ENCODE measurements at places on chromosomes 2 and 18.

DNA sequence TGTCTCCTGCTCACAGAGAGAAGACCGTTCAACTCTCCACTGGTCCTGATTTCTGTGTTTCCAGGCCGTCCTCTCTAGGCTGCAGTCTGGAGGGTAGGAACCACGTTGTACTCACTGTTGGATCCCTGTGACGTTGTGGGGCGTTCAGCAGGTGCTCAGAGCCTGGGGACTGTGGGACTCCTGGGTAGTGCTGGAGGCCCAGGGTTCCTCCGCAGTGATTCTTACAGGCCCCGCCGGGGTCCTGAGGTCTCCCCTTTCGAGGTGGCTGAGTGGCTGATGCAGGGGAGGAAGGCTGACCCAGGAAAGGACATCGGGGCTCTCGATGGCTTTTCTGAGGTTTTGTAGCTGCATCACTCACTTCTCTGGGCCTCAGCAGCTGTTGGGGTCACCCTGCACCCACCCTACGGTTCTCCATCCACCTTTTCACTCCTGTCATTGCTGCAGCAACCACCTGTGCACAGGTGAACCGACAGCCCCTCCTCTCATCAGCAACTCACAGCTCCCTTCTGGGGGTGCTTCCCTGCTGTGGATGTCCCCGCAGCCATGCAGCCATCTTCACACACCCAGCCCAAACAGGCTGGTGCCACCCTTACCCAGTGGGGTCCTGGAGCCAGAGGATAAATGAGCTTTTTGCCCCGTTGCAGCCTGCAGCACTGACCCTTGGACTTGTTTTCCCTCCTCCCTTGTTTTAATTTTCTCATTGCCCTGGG is 169.6 kb upstream of the HDAC4 start:
- no peak for DNase-seq

GRCh38 chr2:53036196-53036595 is 731.4 kb upstream of the CHAC2 start:
- no peak for DNase-seq

DNA sequence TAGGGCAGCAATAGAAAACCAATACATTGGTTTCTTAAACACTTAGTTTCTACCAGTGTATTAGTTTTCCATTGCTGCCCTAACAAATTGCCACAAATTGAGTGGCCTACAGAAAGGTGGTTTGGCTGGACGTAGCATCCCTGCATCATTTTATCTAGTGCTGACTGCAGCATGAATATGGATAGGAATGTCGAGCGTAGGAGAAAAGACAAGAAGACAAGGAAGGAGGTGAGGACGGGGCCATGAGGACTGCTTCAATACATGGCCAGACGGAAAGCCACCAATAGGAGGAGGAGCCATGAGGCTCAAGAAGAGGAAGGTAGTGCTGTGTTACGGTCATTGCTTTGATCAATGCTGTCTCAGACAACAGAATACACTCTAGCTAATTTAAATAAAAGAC is 154.5 kb upstream of the NDUFV2 start:
- DNase-seq: no peak

DNA sequence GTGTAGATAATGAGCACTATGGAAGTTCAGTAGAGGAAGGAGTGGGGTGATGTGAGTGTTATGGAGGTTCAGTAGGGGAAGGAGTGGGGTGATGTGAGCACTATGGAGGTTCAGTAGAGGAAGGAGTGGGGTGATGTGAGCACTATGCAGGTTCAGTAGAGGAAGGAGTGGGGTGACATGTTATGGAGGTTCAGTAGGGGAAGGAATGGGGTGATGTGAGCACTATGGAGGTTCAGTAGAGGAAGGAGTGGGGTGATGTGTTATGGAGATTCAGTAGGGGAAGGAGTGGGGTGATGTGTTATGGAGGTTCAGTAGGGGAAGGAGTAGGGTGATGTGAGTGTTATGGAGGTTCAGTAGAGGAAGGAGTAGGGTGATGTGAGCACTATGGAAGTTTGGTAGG is 116.3 kb upstream of the SMAD7 start:
- no peak for DNase-seq

GRCh38 chr2:66305718-66306117 is 129.2 kb upstream of the MEIS1 start:
- DNase-seq: no peak

GRCh38 chr18:71020342-71021029 is 731.6 kb downstream of the SOCS6 start:
- no peak for DNase-seq

- no peak for DNase-seq
Observed at GRCh38 chr2:82819951-82820350, 1639.1 kb downstream of the SUCLG1 start.

- DNase-seq: no peak
Observed at GRCh38 chr2:238241970-238242369, 2.1 kb upstream of the HES6 start.

DNA sequence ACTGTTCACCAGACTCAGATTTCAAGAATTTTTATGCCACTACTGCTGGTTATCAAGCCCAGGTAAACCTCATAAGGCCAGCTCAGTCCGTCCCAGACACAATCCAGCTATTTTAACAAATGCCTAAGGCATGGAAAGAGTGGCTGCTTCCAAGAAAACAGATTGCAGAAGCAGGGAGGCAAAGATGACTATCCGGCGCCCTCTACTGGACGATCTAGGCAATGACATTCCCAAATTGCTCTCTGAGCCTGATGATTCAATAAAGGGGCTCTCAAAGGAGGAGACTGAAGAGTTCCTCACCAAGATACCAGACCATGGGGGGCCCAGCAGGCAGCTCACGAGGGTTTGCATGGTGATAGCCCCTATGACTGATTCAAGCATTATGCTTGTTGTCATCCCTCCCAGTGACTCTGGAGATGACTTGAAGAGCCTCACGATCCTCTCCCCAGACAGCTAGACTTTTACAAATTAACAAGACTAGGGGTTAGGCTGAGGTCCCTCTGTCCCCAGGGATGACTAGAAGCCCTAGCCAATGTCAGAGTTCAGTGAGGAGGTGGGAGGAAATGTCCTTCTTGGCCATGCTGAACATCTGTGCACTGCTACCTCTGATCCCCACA is 25.0 kb downstream of the SERPINB8 start:
- DNase-seq: peak; percentile 39

GRCh38 chr2:35391736-35392442 is 963.7 kb upstream of the CRIM1 start:
- no peak for DNase-seq

DNA sequence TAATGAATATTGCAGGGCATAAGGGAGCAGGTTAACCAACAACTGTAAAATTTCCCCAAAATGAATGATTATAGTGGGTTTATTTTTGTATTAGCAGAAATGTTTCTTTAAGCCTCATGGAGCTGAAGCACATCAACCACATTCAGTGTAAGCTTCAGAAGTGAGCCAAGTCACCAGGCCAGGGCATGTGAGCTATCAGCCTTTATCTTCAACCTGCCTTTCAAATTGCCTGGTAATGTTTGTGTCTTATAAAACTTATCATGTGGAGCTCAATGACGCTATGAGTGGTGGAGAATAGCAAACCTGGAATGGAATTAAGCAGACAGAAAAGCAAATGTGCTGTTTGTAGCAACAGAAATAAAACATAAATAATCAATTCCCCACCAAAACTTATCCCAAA is 1068.4 kb downstream of the LRP1B start:
- DNase-seq: no peak

DNA sequence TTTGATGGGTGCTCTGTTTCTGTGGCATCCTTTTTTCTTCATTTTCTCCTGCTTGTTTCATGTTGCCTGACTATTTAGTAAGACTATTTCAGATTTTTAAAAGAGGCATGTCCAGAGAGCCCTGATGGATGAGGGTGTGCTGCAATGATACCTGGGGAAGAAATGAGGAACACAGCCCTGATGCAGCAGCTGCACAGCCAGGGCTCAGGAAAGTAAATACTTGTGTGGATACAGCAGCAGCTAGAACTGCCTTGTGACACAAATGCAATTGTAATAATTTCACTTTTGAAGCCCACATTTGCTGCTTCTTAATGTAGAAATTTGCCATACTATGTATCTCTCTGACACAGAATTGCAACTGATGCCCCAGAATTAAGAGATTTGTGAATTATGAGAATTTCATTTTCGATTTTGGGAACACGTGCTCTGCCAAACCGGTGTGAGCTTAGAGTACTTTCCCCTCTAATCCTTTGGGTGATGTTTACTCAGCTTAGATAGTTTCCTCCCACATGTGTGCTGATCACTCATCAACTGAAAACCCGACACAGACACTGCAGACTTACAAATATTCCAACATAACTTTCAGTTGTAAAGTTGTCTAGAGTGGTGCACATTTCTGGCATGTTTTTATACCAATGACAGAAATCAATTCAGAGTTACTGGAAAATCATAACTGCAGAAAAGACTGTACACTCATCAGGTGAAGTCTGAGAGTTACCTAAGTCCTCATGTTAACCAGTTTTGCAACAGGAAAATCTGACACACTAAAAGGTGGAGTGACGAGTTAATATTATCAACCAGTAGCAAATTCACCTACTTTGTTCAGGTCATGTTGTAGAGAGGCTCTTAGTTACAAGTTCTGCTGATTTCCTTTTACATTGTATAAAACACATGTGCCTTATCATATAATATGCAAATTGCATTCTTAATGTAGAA is 383.4 kb downstream of the CBLN2 start:
- DNase-seq: no peak

GRCh38 chr2:237482485-237482884 is 4.6 kb upstream of the MLPH start:
- peak; percentile 18 for DNase-seq

- no peak for DNase-seq
Observed at GRCh38 chr2:120053891-120054290, 41.0 kb downstream of the EPB41L5 start.

DNA sequence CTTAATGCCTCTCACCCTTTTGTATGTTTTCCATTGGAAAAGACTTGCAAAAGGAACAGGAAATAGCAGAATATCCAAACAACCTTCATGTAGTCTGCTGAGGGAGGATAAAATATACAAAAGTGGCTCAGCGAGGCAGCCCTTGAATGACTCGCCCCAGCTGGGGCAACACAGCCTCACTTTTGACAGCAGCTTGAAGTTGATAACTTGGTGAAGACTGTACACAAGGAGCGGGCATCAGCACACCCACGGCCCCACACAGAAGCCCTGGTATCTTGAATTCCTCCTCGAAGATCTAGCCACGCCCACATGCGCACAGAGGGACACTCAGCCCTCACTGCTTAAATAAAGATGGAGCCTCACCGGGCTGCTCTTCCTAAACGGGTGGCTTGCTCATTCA is 161.0 kb downstream of the IRS1 start:
- no peak for DNase-seq

DNA sequence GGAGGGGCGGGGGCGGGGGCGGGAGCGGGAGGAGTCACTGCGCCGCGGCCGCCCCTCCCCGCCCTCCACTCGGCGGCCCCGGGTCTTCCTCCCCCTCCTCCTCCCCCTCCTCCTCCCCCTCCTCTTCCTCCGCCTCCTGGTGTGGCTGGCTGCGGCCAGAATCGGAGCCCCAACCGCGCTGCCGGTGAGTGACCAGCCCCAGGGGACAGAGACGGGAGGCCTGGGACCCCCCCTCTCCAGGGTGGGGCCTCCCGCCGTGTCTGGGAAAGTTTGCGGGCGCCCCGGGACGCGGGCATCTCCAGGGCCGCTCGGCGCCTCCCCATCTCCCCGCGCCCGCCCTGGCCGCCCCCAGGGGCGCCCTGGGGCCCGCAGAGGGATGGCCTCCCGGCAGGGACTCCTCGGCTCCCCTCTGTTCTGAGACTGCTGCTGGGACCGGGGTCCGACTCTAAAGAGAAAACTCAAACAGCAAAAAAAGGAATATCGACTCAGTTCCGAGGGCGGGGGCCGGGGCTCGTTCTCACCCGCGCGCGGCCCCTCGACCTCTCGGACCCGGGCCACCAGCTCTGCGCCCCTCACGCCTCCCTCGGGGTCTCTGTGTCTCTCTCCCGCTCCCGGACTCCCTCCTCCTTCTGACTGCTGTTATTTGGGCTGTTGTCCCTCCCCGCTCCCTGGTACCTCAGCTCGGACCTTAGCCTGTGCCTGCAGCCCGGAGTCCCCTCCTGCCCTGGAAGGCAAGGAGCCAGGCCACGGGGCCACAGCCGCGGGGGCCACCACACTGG is at the start of gene STON1:
STON1 (plus strand) TSS at position 122 of the 779 bp plus-strand sequence. CDS start 50,480 bp downstream, outside the sequence.
- DNase-seq: no peak

DNA sequence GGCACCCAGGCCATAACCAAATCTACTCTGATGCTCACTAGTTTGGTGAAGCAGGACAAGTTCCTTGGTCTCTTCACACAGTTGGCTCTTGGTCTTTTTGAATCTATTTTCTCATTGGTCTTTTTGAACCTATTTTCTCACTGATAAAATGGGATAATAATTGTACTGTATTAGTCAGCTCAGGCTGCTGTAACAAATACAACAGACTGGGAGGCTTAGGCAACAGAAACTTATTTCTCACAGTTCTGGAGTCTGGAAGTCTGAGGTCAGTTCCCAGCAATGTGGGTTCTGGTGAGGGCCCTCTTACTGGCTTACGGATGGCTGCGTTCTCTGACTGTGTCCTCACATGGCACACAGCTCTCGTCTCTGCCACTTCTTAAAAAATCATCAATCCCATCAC is 63.5 kb downstream of the C1D start:
- no peak for DNase-seq

GRCh38 chr18:36871801-36872200 is 42.9 kb downstream of the KIAA1328 start:
- no peak for DNase-seq

GRCh38 chr18:21900605-21901352 is 160.2 kb downstream of the MIB1 start:
- DNase-seq: no peak

DNA sequence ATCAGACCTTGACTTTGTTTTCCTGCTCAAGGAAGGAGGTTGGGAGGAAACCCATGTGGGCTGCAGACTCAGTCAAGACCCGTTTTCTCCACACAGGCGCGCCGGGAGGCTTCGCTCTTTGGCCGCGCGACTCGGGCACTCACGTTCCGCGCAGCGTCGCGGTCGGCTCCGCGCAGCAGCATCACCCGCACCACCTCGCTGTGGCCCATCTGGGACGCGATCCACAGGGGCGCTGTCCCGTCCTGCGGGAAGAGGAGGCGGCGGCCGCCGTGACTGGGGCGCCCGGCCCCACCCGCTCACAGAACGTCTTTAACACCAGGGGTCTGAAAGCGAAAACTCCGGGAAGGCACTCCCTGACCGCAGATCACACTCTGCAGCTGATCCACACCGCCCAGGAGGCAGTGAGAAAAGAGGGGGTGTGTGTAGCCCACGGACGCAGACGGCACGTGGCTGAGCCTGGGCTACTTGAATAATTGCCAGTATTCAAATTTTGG is 33.1 kb upstream of the NPC1 start:
- no peak for DNase-seq

DNA sequence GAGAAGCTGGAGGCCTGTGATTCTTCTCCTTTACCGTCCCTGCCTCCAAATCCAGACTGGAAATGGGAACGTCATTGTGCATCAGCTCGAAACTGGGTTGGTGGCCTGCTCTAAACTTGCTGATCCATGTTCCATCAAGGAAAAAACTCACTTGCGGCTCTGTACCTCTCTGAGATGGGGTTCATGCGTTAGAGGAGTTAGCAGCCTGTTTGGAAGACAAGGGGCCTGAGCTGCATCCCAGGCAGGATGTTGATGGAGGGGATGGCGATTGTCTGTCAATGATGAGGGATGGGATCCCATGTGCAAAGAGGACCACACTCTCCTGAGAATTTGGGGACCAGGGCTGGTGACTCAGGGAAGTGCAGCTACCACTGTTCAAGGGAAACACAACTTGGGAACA is 26.0 kb downstream of the TWIST2 start:
- DNase-seq: no peak

- DNase-seq: no peak
Observed at GRCh38 chr2:237625777-237626176, 1.6 kb upstream of the LRRFIP1 start.

- DNase-seq: no peak
Observed at GRCh38 chr2:77007686-77008085, 514.5 kb downstream of the LRRTM4 start.

GRCh38 chr2:5926871-5927512 is 234.8 kb downstream of the SOX11 start:
- no peak for DNase-seq
